ENCODE measurements at places on chromosomes 5 and 9.

DNA sequence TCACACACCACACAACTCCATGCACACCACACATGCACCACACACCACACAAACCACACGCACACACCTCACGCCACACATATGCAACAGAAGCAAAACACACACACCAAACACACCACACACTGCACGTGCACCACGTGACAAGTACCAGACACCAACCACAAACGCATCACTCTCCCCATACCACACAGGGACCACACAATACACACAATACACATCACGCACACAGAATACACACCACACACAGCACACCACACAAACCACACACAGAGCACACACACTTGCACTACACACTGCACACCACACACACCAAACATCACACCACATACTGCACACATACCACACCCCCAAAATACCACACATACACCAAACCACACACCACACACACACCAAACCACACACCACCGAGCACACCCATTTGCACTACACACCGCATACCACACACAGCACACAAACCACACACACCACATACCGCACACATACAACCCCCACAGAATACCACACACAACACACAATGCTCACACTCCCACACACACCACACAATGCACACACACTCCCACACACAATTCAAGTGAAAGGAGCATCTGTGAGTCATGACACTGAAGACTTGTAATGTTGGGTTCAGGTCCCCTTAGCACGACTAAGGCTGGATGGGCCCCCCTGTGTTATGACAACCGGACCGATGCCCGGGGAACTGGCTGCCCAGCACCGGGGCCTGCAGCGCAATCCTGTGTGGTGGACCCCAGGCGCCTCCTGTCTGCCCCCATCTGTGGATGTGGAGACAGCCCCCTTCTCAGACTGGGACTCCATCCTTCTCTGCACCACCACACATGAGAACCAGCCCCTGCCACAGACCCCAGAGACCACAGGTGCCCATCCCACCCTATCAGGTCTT, 6.0 kb upstream of the ZDHHC11 start:
- DNase-seq: no peak

DNA sequence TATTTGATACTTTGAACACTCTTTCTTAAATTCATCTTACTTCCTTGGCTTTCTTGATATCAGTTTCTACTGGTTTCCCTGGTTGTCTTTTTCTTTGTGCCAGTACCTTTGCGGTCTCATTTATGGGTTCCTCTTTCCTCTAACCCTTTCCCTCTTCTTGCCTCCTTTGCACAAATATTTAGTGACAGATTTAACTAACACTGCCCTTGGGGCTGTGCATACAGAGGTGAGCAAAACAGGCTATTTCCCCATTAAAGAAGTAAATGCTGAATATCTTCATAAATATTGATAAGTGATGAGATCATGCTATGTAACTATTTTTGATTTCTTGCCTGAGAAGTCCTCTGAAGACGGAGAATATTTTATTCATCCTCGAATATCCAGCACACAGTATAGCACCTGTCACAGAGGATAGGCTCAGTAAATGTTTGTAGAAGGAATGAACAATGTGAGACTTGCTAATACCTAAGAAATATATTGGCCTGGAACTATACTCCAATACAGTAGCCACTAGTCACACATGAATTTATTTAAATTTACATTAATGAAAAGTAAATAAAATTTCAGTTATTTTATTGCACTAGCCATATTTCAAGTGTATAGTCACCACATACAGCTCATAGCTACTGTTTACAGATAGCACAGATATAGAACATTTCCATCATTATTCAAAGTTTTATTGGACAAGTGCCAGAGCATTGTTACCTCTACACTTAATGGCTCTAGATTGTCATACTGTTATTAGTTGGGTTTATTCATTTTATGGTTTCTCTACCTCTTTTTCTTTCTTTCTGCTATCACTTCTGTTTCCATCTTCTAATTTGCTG, 90.4 kb downstream of the RIC1 start:
- DNase-seq: peak; percentile 23

GRCh38 chr5:83964271-83964670, 243.6 kb upstream of the HAPLN1 start:
- peak; percentile 66 for DNase-seq

DNA sequence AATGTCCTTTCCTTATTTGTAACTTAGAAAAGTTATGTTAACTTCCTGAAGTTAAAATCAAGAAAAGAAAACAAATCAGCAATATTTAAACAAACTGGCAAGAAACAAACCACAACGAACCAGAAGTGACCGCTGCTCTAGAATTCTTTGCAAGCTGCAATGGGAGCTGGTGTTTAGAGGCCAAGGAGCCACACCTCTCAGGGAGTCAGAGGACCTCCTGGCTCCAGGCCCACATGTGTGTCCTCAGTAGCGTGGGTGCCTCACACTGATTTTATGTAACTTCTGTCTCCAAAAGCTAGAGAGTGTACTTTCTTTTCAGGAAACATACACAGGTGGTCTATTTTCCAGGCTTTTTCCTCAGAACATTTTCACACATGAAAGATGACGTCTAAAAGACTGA, 100.4 kb downstream of the IRX2 start:
- DNase-seq: no peak

DNA sequence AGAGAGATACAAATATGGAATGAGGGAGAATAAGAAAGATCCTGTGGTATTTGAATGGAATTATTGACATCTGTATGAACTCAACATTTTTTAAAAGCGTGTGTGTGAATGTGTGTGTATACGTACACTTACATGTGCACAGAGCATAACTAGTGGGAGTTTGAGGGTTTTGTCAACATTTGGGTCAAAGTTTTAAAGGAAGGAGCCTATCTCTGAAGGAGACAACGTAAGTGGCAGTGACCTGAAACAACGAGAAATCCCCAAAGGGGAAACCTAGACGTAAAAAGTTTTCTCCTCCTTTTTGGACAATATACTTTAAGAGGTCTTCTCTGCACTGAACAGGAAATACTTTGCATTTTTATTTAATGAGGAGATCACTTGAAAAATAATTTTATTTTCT, 40.2 kb upstream of the DTWD2 start:
- no peak for DNase-seq

GRCh38 chr9:115606838-115607237, 488.9 kb upstream of the TNC start:
- DNase-seq: no peak

- DNase-seq: no peak
Observed at GRCh38 chr5:5217371-5217770, 77.2 kb downstream of the ADAMTS16 start.

DNA sequence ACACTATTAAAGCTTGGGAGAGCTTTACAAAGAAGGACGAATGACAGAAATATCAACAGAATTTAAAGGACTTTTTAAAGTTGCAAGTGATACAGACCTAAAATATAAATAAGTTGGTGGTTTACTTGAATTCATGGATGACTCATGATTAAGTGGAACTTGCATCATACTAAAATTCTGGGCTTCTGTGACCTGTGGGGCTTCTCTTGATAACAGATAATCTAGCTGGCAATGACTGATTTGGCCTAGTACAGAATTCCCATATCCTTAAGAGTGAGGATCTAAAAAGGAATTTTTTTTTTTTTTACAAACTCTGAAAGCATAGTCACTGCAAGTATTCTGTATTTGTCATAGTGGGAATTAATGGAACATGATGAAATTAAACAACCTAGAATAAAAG, 543.7 kb upstream of the SGCD start:
- no peak for DNase-seq

GRCh38 chr5:157245886-157246285, 20.0 kb upstream of the CYFIP2 start:
- DNase-seq: no peak

Data from M059J (cell line).